Calu3 (cell line): ENCODE measurements at places on chromosomes 4 and X. TPM values are rescaled to one million over a fixed set of nuclear protein-coding genes. Genes with fewer than 3 reads are reported as not detected.

DNA sequence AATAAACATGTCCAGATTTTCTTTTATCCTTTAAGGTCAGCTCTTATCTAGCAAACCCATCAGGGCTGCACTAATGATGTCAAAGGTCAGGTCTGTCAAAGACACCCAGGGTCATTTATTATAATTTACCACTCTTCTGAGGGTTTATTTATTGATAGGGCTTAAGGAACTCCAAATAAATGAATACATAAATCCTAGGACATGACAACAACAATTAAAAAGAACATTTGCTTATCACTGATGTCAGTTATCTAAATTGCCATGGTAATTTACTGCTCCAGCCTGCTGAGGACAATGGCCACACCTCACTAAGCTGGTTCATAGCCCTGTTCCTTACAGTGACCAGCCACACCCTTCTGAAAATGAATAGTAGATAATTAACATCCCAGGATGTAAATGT lies 317.1 kb downstream of the UNC5C start:
- no peak for DNase-seq

DNA sequence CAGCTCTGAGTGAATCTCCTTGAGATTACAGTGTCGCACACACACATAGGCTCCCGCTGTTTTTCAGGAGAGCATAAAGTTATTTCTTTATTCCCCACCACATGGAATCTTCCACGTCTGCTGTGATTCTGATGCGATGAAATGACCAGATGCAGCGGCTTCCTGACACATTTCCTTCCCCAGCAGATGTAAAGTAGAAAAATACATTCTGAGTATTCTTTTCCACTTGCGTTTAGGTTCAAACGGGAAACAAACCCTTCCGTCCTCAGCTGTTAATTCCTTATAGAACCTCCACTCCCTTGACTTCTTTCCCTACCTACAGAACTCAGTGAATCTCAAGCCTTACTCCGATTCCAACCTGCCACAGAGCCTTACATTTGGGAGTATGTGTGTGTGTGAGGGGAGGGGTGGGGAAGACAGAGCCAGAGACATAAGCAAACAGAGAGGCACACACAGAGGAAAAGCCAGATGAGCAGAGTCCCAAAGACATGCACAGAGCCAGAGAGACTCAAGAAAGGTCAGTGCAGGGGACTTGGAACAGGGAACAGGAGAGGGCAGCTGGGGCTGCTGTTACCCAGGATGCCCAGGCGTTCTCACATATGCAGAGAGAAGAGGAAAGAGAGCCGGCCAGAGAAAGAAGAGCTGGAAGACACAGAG lies 47.3 kb downstream of the SETD7 start:
- DNase-seq, result no peak

DNA sequence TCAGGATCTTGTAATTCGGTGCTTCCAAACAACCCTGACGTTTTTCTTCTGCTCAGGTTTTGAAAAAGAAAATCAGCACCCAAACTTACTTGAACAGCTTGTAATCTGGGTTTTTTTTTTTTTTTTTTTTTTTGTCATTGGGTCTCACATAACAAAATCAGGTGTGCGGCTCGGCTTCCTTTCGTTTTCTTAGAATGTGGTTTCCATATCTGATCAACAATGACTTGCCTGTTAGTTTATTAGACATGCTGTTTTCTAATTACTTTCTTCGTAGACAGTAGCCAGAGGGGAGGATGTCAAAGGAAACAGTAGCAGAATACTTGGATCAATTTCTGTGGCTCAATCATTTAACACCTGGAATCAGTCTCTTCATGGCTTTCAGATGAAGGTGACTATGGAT lies 890 bp upstream of the FREM3 start:
- DNase-seq, result no peak

The SCD5 gene
- total RNA-seq, result 13.9 and 16.3 TPM in 2 replicates

The FRMPD3 gene
- 0.99 and 1.0 TPM in 2 replicates for total RNA-seq

GRCh38 chrX:112670290-112670689 lies 9.4 kb downstream of the LHFPL1 start:
- no peak for DNase-seq

The KDM6A gene
- total RNA-seq, result 40.4 and 42.8 TPM in 2 replicates

The CFAP47 gene
- 0.21 and 1.0 TPM in 2 replicates for total RNA-seq

The GYPE gene
- total RNA-seq, result not detected in 2 replicates

GRCh38 chrX:7950865-7951264 lies 23.7 kb upstream of the PNPLA4 start:
- no peak for DNase-seq

- no peak for DNase-seq
Observed at GRCh38 chr4:1516261-1516660, 110.0 kb upstream of the NKX1-1 start.

DNA sequence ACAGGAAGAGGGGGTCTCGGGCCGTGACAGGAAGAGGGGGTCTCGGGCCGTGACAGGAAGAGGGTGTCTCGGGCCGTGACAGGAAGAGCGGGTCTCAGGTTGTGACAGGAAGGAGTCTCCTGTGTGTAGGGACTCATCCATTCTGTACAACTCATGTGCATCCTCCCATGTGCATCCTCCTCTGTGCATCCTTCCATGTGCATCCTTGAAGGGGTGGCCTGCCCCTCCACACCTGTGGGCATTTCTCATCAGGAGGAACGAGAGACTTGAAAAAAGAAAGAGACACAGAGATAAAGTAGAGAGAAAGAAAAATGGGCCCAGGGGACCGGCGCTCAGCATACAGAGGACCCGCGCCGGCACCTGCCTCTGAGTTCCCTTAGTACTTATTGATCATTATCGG lies 30.2 kb upstream of the PLCXD1 start:
- DNase-seq, result no peak

The AWAT2 gene
- not detected in 2 replicates for total RNA-seq

The SLC26A1 gene
- total RNA-seq, result 0.49 and 0.68 TPM in 2 replicates

The TMPRSS11F gene
- not detected in 2 replicates for total RNA-seq

The F11 gene
- 0.38 and 0.86 TPM in 2 replicates for total RNA-seq

The PABPC1L2B gene
- total RNA-seq, result not detected in 2 replicates

GRCh38 chr4:73727685-73728084 lies 12.7 kb upstream of the CXCL8 start:
- DNase-seq, result peak; percentile 87

- DNase-seq, result no peak
Observed at GRCh38 chr4:56690393-56690792, 9.3 kb upstream of the HOPX start.

- no peak for DNase-seq
Observed at GRCh38 chrX:134692990-134693389, 34.7 kb upstream of the PLAC1 start.

GRCh38 chr4:102250341-102250740 lies 94.9 kb downstream of the SLC39A8 start:
- DNase-seq, result no peak

The MAGEE2 gene
- not detected in 2 replicates for total RNA-seq

GRCh38 chrX:118231464-118231863 lies 114.4 kb upstream of the WDR44 start:
- no peak for DNase-seq

DNA sequence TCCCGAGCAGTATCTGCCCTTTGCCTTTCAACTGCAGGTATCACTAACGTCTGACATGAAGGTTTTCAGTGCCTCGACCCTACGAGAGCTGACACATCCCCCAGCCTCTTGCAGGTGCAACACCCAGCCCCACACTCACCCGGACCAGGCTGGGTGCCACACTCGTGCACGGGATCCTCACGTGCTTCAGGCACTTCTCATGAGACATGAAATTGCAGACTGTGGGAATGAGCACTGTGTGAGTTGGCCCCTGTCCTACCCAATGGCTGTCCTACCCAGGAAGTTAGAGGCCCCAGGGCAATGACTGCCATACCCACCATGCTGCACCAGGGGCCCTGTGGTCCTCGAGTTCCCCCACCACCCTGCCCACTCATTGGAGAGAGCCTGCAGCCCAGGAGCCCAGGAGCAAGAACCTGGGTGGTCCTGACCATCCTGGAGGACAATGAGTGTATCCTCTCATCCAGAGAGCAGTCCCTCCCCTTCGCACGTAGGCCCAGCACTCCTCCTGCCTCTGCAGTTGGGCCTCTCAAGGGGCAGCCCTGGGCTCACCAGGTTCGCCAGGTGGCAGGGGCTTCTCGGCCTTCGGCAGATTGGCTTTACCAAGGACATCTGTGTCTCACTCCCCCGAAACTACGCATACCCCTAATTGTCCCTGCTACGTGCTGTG lies 2.4 kb downstream of the DGKQ start:
- DNase-seq, result no peak

DNA sequence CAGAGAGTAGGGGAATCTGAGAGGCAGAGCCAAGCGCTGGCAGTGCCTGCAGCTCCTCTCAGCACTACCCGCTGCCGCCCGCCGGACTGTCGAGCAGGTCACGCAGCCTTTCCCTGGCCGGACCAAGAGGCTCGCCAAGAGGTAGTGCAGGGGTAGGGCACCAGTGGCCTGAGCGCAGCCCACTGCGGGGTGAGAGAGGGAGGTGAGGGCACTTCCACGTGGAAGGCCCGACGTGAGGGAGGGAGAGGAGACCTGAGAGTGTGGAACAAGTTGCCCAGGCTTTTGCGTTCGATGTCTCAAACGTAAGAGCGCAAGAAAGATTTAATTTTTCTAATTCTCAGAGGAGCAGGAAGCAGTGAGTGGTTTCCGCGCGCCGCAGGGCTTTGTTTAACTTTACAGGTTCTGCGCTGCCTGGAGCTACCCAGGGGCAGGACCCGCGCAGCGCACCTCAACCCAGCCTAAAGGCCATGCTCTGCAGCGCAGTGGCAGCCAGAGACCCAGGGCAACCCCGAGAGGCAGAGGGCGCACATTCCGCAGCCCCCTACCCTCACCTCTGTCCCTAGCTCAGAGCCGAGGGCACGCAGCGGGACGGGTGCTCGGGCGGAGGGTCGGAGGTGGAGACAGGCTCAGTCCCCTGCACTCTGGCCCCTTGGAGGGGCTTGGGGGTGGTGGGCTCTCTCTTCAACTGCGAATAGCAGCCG lies 14.9 kb downstream of the ARHGAP36 start:
- no peak for DNase-seq

DNA sequence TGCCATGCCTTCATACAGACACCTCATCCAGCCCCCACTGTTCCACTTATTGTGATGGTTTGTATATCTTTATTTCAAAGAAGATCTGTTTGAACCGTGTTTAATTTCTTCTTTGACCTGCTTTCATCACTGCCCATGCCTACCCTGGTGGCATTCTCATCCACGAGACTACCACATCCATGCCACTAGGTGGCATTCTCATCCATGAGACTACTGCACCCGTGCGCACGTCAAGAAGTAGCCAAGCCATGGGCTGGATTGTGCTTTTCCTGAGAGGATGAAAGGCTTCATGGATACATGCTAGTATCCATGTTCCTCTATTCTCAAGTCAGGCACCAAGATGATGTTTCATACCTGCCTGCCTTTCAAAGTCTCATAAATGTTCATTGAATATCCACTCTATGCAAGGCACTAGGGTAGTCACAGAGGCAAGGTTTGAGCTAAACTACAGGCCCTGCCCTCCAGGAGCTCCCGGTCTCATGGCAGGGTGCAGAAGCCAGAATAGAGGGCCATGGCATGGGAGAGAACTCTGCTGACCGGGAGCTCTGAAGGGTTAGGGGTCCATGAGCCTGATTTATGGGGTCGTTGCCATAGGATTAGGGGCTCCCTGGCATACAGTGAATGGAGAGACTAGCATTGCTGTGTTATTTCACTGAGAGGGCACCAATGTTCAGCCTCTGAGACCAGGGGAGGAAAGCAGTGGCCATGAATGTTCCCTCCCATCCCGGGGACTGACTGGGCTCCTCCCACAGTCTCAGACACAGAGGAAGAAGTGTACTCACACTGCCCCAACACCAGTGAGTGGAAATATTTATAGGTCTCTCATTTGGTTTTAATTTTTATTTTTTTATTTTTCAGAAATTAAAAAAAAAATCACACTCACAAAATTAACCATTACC lies 24.8 kb upstream of the EOLA2 start:
- peak; percentile 55 for DNase-seq

- no peak for DNase-seq
Observed at GRCh38 chr4:35925806-35926205, 318.5 kb downstream of the ARAP2 start.

GRCh38 chr4:109545401-109545800 lies 14.6 kb upstream of the MCUB start:
- no peak for DNase-seq

The TMEM156 gene
- total RNA-seq, result 10.4 and 14.1 TPM in 2 replicates

DNA sequence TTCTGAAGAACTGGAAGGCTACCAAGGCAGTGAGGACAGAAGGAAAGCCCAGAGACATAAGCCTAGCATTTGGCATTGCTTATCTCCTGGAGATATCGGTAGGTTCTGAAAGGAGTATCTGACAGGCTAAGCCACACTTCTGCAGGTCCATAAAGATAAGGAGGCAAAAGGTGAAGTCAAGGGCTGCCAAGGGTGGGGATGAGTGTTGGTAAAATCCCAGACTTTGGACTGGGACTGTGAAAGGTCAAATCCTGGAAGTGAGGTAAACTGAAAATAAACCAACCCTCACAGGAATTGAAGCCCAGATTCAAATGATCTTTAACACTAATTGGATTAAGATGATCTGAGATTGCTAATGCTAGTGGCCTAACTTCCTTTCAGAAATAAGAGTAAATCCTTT lies 27.4 kb downstream of the GK start:
- no peak for DNase-seq

DNA sequence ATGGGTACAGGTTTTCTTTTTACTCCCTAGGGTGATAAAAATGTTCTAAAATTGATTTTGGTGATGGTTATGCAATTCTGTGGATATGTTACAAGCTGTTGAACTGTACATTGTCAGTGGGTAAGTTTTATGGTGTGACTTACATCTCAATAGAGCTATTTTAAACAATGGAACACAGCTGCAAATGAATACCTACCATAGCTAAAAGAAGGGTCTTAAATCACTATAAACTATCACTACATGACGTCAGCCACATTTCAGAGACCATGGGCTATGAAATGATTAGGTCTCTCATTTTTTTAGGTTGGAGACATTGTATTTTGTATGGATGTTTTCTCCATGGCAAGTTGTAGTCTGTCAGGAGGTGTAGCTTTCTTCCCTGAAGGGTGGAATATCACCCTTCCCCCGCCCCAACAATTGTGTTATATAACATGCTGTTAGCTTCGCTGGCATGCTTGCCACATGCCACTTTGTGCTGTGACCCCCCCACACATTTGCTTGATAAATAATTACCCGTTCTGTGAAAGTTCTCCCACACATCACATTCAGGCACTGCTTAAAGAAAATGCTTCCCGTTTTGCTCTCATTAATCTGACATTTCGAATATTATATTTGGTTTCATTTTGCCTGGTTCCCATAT lies 159.7 kb downstream of the ARHGAP10 start:
- DNase-seq, result no peak
